ENCODE measurements at places on chromosomes 2 and 18.

- DNase-seq: no peak
Measured at GRCh38 chr18:56468396-56468795, 170.0 kb downstream of the TXNL1 start.

- DNase-seq: no peak
Measured at GRCh38 chr18:54774981-54775665, 53.2 kb upstream of the RAB27B start.

DNA sequence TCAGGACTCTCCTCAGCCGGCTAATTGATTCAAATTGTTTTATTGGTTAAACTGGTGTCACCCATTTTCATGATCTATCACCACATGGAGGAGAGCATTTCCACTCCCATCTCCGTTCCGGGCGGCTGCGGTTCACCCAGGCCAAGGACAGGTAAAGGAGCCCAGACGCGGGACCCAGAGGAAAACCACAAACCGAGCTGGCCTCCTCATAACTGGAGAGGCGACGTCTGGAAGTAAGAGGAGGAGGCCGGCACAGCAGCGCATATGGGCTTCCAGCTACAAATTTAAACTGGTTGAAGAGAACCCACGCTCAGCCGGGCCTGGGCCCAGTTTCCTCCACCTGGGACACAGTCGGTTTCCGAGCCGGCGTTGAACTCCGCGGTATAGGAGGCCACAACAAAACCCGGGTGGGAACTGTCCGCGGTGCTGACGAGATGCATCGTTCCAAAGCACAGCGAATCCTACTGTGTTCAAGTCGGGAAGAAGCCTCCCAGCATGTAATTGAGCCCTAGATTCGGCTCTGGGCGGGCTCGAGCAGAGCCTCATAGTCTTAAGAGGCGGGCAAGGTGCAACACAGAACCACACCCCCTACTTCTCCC is 3.0 kb upstream of the SKOR2 start:
- no peak for DNase-seq

- no peak for DNase-seq
Measured at GRCh38 chr2:179768765-179769164, 92.6 kb downstream of the ZNF385B start.

DNA sequence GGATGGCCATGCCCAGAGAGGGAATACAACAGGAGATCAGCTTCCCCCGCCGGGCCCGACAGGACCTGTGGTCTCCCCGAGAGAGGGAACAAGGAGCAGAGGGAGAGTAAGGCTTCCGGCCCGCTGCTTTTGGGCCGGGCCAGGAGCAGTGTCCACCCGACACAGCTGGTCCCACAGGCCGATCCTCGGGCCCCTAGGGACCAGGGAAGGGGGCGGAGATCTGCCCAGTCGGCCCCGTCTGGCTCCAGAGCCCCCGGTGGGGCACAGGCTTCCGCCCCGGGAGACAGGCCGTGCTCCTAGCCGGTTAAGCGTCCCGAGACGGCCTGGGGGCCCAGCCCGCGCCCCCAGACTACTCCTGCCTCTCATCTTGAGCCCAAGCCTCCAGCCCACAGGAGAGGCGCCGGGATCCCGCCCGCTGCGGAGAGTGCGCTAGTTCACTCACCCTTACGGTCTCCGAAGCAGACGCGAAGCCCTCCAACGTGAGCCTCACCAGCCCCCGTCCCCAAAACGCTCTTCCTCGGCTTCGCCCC is at the start of gene MCFD2:
TSS of gene MCFD2 (minus strand) at position 526 of the 530 bp plus-strand sequence. CDS start 6,635 bp downstream, outside the sequence.
- no peak for DNase-seq

DNA sequence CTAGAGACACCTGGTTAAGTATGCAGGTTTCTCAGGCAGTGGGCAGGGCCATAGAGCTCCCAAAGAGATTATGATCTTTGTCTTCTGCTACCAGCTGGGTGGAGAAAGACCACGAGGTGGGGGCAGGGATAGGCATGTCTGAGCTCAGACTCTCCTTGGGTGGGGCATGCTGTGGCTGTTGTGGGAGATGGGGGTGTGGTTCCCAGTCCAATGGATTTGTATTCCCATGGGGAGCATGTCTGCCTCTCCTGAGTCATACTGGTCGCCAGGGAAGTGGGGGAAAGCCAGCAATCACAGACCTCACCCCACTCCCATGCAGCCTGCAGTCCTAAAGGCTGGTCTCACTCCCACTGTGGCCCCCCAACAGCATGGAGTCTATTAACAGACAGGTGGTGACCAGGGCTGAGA is 31.4 kb upstream of the RHOB start:
- no peak for DNase-seq

DNA sequence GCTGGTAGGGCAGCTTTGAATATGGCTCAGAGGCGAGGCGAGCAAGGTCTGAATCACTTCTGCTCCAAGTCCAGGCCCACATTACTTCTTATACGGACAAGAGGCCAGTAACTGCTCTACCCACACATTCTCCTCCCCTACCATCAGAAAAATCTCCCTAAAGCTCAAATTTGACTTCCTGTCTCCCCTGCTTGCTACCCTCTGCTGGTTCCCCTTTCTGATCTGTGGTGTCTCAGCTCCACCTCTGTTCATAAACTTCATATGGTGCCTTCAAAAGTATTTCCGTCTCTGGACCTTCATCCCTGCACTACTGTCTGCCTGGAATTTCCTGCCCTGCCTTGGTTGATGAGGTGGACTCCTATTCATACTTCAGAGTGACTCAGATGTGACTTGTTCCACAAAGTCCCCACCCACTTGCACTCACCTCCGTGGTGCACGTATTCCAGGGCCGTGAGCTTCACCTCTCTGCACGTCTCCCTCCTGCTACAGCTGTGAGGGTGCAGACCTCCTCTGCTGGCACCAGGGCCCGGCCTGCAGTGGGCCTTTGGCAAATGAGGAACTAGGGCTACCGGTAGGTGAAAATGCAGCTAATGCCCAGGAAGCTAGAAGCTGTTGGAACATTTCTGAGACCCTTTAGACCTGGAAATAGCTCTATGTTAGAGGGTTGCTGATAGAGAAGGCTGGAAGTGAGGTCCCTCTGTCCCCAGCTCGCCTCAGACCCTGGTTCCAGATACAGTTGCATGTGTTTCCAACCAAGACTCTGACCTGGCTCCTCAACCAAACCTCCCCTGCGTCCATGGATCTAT is 24.6 kb upstream of the KCMF1 start:
- no peak for DNase-seq

GRCh38 chr2:177242121-177242987 is 22.2 kb downstream of the NFE2L2 start:
- DNase-seq: peak; percentile 61

GRCh38 chr2:223589901-223590300 is 12.3 kb downstream of the SCG2 start:
- no peak for DNase-seq

- DNase-seq: no peak
Measured at GRCh38 chr18:9774150-9774549, 66.0 kb downstream of the RAB31 start.

- DNase-seq: no peak
Measured at GRCh38 chr2:33672389-33672788, 73.3 kb upstream of the FAM98A start.

GRCh38 chr2:108449410-108450130 is 564 bp downstream of the GCC2 start:
- DNase-seq: peak; percentile 24

DNA sequence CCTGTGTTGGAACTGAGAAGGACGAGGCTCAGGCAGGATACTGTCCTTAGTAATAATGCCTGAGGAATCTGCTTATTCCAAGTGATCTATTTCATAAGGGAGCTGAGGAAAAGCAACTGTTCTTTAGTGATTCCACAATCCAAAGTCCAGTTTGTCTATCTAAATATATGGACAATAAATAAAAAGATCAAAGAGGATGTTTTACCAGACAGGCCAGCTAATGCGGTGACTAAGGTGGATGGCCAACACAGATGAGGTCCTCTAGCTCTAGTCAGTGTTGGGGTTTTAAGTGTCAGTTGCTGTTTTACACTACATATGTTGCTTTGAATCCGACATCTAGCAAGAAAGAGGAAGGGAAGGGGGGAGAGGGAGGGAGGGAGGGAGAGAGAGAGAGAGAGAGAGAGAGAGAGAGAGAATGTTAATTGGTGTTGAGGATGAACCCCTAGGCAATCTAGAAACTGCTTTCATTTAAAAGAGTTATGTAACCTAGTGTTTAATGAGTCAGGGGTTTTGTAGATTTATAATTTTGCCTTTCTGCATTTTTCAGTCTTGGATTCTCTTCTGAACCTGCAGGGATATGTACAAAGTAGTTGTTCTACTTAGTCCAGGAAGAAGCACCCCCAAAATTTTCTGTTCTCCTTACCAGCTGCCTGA is 27.0 kb upstream of the SCN1A start:
- no peak for DNase-seq

GRCh38 chr2:216752855-216753505 is 57.6 kb upstream of the IGFBP5 start:
- no peak for DNase-seq

- no peak for DNase-seq
Measured at GRCh38 chr18:69128566-69128965, 272.1 kb upstream of the DOK6 start.

- DNase-seq: no peak
Measured at GRCh38 chr2:106800976-106801655, 84.9 kb downstream of the ST6GAL2 start.

DNA sequence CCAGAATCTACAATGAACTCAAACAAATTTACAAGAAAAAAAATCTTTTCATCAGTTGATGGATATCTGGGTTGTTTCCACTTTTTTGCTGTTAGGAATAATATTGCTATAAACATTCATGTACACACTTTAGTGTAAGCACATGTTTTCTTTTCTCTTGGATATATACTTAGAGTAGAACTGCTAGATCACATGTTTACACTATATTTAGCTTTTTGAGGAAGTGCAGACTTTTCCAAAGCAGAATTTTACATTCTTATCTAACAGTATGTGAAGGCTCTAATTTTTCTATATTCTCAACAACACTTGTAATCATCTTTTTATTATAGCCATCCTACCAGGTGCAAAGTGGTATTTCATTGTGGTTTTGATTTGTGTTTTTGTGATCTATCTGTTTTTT is 103.6 kb upstream of the RMP24 start:
- no peak for DNase-seq

DNA sequence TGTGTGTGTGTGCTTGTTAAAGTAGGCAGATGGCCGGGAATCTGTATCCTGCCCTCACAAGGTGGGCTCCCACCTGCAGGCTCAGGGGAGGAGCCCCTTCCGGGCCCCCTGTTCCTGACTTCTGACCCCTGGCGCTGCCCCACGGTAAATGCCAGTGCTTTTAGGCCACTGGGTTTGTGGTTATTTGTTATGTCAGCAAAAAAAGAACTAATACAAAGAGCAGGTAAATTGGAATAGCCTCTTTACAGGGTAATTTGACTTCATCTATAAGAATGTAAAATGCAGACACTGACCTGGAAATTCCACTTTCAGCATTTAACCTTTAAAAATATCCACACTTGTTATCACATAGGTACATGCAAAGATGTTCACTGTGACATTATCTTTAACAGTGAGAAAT is 44.2 kb downstream of the RTP5 start:
- no peak for DNase-seq

- DNase-seq: no peak
Measured at GRCh38 chr2:222212571-222212970, 86.2 kb downstream of the PAX3 start.

- DNase-seq: no peak
Measured at GRCh38 chr2:98710734-98711133, 20.2 kb downstream of the MGAT4A start.

DNA sequence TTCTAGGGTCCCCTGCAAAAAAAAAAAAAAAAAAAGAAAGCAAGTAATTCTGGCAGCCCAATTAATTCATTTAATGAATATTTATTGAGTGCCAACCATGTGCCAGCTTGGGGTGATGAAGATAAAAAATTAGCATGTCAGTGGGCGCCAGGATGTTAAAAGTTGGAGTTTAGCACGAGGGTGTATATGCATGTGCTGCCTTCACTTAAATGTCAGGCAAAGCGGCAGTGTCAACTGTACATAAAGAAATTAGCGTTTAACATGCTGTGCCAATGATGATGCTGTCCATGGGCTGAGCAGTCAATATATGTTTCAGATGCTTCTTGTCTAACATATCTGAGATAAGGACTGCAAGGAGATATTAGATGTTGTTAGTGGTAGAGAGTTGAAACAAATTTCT is 49.5 kb downstream of the ASAP2 start:
- DNase-seq: no peak

DNA sequence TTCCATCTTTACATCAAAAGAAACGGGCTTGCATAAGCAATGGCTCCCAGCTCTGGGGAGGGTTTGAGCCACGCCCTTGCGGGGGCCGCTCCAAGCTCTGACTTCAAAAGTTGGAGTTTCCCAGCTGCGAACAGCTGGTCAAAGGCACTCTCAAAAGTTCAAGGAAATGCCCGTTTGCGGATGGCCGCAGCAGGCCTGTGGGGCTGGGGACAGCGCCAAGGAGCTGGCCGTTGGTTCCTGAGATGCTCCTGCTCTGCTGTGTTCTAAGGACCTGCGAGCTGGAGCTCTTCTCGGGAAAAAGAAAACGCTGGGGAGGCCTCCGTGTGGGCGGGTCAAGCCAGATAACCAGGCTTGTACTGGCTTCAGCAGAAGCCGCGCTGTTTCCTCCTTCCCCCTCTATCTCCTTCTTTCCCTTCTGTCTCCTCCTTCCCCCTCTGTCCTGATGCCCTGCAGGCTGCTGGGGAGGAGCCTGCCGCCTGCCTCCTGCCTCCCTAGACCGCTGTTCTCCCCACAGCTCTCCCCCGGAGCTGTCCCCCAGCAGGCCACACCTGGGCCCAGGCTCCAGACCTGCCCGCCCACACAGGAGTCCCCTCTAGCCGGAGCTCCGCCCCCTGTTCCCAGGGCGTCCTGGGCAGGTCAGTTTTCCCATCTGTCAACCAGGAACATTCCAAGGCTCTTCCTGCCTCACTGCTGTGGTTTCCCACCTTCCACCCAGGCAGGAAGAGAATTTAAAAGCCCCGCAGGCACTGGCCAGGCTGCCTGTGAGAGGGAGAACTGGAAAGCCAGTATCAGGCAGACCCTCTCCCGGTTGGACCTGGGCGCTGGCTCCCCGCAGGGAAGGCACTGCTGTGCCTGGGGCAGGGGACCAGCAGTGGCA is 14.1 kb downstream of the KLF11 start:
- no peak for DNase-seq

DNA sequence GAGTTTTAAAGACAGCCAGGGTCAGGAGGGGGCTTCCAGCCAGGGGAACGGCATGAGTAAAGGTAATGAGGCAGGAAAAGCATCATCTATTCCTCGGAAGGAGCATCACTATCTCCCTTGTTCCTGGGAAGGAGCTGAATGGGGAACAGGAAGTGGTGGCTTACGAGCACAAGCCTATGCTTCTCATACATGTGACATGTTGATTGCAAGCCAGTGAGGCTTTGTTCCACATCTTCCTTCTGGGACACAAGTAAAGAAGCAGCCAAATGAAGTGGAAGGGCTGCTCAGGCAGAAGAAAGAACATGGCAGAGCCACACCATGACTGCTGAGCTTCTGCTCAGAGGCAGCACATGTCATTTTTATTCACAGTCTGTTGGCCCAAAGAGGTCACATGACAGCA is 15.1 kb upstream of the LMAN1 start:
- DNase-seq: no peak

- no peak for DNase-seq
Measured at GRCh38 chr18:62637807-62638687, 77.3 kb upstream of the PHLPP1 start.

GRCh38 chr2:171523088-171524017 is 1.1 kb downstream of the CYBRD1 start:
- DNase-seq: peak; percentile 17

Measured in DMS79 treated with DMSO at 0.1 percent for 48 hours (cell line).